ENCODE measurements at places on chromosomes 1 and 21. TPM values are rescaled to one million over a fixed set of nuclear protein-coding genes. Genes with fewer than 3 reads are reported as not detected.

- H3K27ac ChIP-seq = no peak overlapping the region
- no peaks in the 10 kb centered on the region for H3K4me1 ChIP-seq
- DNase-seq = no peak
- no peak overlapping the region for H3K4me3 ChIP-seq
- no peaks in the 10 kb centered on the region for H3K36me3 ChIP-seq
- no peaks in the 10 kb centered on the region for H3K27me3 ChIP-seq
Observed at GRCh38 chr1:235584973-235585372, 64.6 kb downstream of the GNG4 start.

GRCh38 chr1:12544992-12545391 lies 73.0 kb downstream of the DHRS3 start:
- no peaks in the 10 kb centered on the region for H3K36me3 ChIP-seq
- no peaks in the 10 kb centered on the region for H3K4me1 ChIP-seq
- H3K4me3 ChIP-seq = no peak overlapping the region
- DNase-seq = no peak

- no peak overlapping the region for H3K4me3 ChIP-seq
- DNase-seq = no peak
- H3K27ac ChIP-seq = no peak overlapping the region
- no peaks in the 10 kb centered on the region for H3K36me3 ChIP-seq
- no peaks in the 10 kb centered on the region for H3K4me1 ChIP-seq
Observed at GRCh38 chr1:97610748-97611147, 310.1 kb downstream of the DPYD start.

DNA sequence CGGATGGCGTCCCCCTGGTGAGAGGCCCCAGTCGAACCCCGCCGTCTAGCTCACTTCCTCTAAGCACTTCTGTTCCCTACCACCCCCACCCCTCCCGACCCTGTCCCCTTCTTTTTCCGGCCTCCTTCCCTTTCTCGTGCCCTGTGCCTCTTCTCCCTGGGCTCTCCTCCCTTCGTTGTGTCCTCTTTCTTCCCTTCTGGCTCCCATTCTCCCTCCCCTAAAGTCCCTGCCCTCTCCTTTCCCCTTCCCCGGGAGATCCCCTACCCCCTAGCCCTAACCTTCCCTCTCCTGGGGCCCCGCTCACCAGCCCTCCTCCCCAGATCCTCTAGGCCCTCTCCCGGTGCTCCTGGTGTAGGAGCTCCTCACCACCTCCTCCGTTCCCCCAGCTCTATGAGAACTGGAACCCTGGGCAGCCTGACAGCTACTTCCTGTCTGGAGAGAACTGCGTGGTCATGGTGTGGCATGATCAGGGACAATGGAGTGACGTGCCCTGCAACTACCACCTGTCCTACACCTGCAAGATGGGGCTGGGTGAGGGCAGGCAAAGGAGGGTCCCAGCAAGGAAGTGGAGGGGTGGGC lies 15.9 kb downstream of the BCAN start:
- H3K27me3 ChIP-seq = peaks cover 22% of the 10 kb centered on the region
- H3K4me1 ChIP-seq = peaks cover 32% of the 10 kb centered on the region
- H3K36me3 ChIP-seq = no peaks in the 10 kb centered on the region
- no peak for DNase-seq
- H3K4me3 ChIP-seq = no peak overlapping the region
- no peak overlapping the region for H3K27ac ChIP-seq

DNA sequence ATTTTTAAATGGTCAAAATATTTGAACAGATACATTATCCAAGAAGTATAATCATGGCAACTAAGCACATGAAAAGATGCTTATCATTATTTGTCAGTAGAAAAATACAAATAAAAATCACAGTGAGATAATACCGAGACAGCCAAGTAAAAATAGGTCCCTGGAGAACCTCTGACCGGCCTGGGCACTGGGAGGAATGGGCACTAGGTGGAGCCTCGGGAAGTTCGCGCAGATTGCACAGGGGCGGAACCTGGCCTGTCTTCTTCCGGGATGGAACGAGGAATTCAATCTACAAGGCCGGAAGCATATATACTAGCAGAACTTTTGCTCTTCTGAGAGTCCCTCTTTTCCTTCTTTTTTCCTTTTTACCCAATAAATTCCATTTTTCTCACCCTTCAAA lies 148.5 kb upstream of the CHRM3 start:
- no peak overlapping the region for H3K27ac ChIP-seq
- no peaks in the 10 kb centered on the region for H3K36me3 ChIP-seq
- H3K27me3 ChIP-seq = no peaks in the 10 kb centered on the region

GRCh38 chr1:119882132-119883049 lies 13.9 kb downstream of the ADAM30 start:
- no peaks in the 10 kb centered on the region for H3K36me3 ChIP-seq
- H3K4me1 ChIP-seq = no peaks in the 10 kb centered on the region
- no peak overlapping the region for H3K4me3 ChIP-seq
- H3K27ac ChIP-seq = no peak overlapping the region
- DNase-seq = no peak
- H3K27me3 ChIP-seq = no peaks in the 10 kb centered on the region

The RPE65 gene
- not detected for polyA plus RNA-seq

The PRAMEF33 gene
- not detected for polyA plus RNA-seq
